CD4-positive, alpha-beta T cell treated with Interleukin-4 for 1 hour (primary cell): ENCODE measurements at places on chromosomes 7 and 10.
A peak's percentile ranks its signal among the peaks of the same experiment; 100 is the strongest.

- no peak for DNase-seq
Observed at GRCh38 chr10:32471232-32471631, 25.3 kb downstream of the CCDC7 start.

- no peak for DNase-seq
Observed at GRCh38 chr10:76231286-76231934, 800.0 kb downstream of the LRMDA start.

- DNase-seq, result no peak
Observed at GRCh38 chr7:37438906-37439652, 9.6 kb downstream of the ELMO1 start.

- no peak for DNase-seq
Observed at GRCh38 chr7:71661671-71662224, 529.8 kb downstream of the GALNT17 start.

GRCh38 chr7:148921189-148921588 lies 37.1 kb upstream of the EZH2 start:
- DNase-seq, result no peak

GRCh38 chr10:112687647-112688046 lies 240.6 kb downstream of the VTI1A start:
- DNase-seq, result no peak

- no peak for DNase-seq
Observed at GRCh38 chr7:81604075-81604807, 165.6 kb downstream of the HGF start.

- no peak for DNase-seq
Observed at GRCh38 chr10:26743091-26743490, 45.6 kb downstream of the PDSS1 start.

- DNase-seq, result peak; percentile 16
Observed at GRCh38 chr10:120336911-120337540, 120.0 kb upstream of the PLPP4 start.

DNA sequence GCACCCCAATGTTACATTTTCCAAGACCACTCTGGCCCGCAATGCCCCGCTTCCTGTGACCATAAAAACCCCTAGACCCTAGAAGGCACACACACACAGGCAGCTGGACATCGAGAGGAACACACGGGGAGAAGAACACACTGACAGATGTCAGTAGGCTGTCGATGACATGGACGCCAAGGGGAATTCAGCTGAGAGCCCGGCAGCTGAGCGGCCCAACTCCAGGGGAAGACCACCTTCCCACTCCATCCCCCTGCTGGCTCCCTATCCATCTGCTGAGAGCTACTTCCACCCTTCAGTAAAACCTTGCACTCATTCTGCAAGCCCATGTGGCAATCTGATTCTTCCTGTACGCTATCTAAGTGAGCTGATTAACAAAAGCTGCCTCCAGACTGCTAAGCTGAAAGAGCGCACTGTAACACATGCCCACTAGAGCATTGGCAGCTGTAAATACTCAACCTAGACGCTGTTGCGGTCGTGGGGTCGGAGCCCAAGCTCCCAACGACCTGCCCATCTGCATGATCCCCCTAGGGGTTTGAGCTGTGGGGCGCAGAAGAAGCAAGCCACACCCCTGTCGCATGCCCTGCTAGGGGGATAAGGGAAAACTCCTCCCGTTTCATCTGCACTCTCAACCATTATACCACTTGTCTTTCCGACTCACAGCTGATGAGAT lies 843.6 kb upstream of the POT1 start:
- no peak for DNase-seq
